ENCODE measurements at places on chromosomes 4 and X.

- DNase-seq = no peak
These were observed 71.6 kb downstream of the FAM114A1 start for GRCh38 chr4:38939165-38939564.

GRCh38 chr4:177718514-177718913, 276.3 kb upstream of the AGA start:
- DNase-seq = no peak

GRCh38 chrX:154728431-154729190, 22.3 kb downstream of the GAB3 start:
- DNase-seq = no peak

GRCh38 chr4:165177725-165178666, 29.4 kb upstream of the KLHL2 start:
- DNase-seq = no peak

DNA sequence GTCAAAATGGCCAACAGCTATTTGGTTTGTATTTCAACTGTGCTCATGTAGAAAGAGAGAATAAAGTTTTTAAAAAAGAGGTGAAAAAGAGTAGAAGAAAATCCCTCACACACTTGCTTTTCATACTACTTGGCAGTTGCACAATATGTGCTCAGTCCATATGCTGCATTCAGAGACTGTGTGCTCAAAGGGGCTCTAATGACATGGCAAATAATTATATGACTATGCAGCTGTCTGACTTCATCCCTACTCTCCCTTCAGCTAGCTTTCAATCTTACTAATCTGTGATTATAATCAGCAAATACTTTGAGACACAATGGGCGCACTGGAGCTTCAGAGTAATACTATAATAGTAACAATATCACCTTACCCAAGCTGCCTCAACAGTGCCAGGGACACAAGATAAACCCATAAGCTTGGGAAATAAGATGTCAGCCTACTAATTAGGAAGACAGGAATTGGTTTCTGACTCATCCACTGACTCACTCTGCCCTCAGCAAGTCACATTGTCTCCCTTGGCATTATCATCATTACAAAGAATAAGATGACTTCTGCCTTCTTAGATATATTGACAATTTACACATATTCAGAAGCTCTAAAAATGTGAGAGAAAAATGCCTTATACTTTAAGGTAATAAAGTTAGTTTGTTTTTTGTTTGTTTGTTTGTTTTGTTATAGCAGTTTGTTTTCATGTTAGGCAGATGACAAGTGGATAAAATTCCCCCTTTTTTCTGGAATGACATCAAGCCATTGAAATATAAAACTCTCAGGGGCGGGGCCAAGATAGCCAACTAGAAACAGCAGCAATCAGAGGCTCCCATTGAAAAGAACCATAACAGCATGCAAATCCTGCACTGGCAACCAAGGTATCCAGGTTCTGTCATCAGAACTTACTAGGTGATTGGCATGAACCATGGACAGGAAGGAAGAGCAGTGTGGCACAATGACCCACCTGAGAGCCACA, 311.6 kb downstream of the FAM133A start:
- no peak for DNase-seq

DNA sequence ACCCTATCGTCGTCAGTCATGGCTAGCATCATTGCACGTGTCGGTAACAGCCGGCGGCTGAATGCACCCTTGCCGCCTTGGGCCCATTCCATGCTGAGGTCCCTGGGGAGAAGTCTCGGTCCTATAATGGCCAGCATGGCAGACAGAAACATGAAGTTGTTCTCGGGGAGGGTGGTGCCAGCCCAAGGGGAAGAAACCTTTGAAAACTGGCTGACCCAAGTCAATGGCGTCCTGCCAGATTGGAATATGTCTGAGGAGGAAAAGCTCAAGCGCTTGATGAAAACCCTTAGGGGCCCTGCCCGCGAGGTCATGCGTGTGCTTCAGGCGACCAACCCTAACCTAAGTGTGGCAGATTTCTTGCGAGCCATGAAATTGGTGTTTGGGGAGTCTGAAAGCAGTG, 1.6 kb downstream of the ZCCHC12 start:
- DNase-seq = no peak

DNA sequence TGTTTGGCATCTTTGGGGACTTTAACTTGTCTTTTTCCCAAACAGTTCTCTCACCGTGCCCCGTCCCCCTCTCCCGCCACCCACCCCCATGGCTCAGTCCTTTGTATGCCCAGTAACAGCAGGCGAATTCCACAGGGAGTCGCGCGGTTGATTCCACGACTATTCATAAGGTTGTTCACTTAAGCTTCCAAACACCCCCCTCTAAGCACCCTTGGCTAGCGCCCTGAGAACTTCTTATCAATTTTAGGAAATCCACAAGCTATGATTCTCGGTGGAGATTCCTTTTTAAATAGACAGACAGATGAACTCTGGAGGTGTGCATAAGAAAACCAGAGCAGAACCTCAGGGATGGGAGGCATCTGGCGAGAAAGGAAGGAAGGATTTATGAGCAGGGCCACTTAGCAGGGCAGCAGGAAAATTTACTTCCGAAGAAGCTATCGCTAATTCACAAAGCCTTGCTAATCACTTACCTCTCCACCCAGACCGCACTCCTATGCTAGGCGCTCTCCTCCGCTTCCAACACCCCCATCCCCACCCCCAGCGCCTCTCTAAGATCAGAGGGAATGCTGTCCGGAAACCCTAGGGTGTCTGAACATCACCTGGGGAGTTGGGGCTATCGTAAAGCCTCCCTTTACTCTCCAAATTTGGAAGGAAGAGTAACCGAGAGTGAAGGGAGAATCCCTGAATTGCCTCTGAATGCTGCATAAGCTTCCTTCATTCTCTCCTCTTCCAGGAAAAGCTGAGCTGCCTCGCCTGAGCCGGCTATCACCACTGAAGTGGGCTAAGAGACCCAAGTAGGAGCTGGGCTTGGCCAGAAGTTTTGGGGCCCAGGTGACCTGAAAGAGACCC, 1.7 kb downstream of the UNC5C start:
- DNase-seq = no peak

GRCh38 chr4:77751764-77752163, 67.4 kb downstream of the CNOT6L start:
- DNase-seq = no peak

GRCh38 chr4:54386042-54386669, 157.1 kb downstream of the PDGFRA start:
- DNase-seq = no peak
